ENCODE measurements at places on chromosomes 7 and 10. TPM values are rescaled to one million over a fixed set of nuclear protein-coding genes. Genes with fewer than 3 reads are reported as not detected.

The COX15 gene
- total RNA-seq: 31.4 TPM

The ASB10 gene
- total RNA-seq: not detected

The RNF32 gene
- total RNA-seq: 1.4 TPM

The RARRES2 gene
- not detected for total RNA-seq

The CPED1 gene
- total RNA-seq: not detected

The PLEKHS1 gene
- total RNA-seq: not detected

The CHAT gene
- not detected for total RNA-seq

The SPDYE16 gene
- total RNA-seq: not detected

The CALHM1 gene
- not detected for total RNA-seq

The ANKRD7 gene
- not detected for total RNA-seq

The FAM131B gene
- total RNA-seq: 0.48 TPM

The TRIM50 gene
- total RNA-seq: not detected

The GPR15LG gene
- not detected for total RNA-seq

The ZFYVE27 gene
- total RNA-seq: 24.1 TPM

The CYP2E1 gene
- total RNA-seq: not detected

The TLX1 gene
- total RNA-seq: not detected

The PARD3 gene
- 75.1 TPM for total RNA-seq

The AS3MT gene
- 3.3 TPM for total RNA-seq

The TMEM196 gene
- not detected for total RNA-seq

The LRMDA gene
- 4.1 TPM for total RNA-seq

The SCART1 gene
- 0.26 TPM for total RNA-seq

The SPDYE6 gene
- not detected for total RNA-seq

The TFPI2 gene
- 255 TPM for total RNA-seq

The KLF14 gene
- not detected for total RNA-seq

The MGAM2 gene
- 0.02 TPM for total RNA-seq

The HSPA12A gene
- total RNA-seq: 14.6 TPM

The WDFY4 gene
- total RNA-seq: not detected

The LRRC17 gene
- total RNA-seq: not detected

The CD36 gene
- not detected for total RNA-seq

The GNGT1 gene
- total RNA-seq: not detected

The RABGEF1 gene
- 24.2 TPM for total RNA-seq

The MUC3A gene
- 12.7 TPM for total RNA-seq

The ITGA8 gene
- total RNA-seq: not detected

The PSPH gene
- total RNA-seq: 28.6 TPM

The FAM24B gene
- total RNA-seq: 14.2 TPM

The FAM25C gene
- total RNA-seq: 4.7 TPM

The PNLIPRP3 gene
- not detected for total RNA-seq

The PTPRE gene
- 3.0 TPM for total RNA-seq

The FMC1 gene
- total RNA-seq: 30.8 TPM

The CALHM3 gene
- 0.63 TPM for total RNA-seq

The MGMT gene
- 7.2 TPM for total RNA-seq

Measured in A549 treated with CpdA at 1 μM for 4 hours (cell line).